ENCODE measurements at places on chromosomes 2 and 18.
A peak's percentile ranks its signal among the peaks of the same experiment; 100 is the strongest.

GRCh38 chr2:240921311-240921994 is 15.3 kb downstream of the CROCC2 start:
- no peaks in the 10 kb centered on the region for H3K36me3 ChIP-seq
- peak overlapping the region; percentile 99 for H3K27ac ChIP-seq
- peak overlapping the region; percentile 65 for H3K4me3 ChIP-seq
- H3K27me3 ChIP-seq, result peaks cover 2% of the 10 kb centered on the region
- DNase-seq, result peak; percentile 93
- peaks cover 18% of the 10 kb centered on the region for H3K4me1 ChIP-seq

DNA sequence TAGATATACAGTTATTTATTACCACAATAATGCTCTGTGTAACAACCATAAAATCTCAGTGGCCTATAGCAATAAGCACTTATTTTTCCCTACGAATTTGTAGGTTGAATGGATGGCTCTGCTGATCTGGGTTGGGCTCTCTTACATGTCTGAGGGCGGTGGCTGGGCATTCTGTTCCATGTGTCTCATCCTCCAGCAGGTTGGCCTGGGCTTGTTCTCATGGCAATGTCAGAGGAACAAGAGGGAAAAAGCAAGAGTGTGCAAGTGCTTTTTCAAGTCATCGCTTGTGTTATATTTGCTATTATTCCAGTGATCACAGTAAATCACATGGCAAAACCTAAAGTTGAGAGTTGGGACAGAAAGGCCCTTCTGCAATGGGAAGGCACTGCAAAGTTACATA is 30.4 kb upstream of the MYO3B start:
- no peak overlapping the region for H3K4me3 ChIP-seq
- H3K36me3 ChIP-seq, result no peaks in the 10 kb centered on the region
- DNase-seq, result no peak
- H3K27me3 ChIP-seq, result peaks cover 5% of the 10 kb centered on the region

GRCh38 chr2:241029599-241030332 is 31.3 kb downstream of the SNED1 start:
- no peaks in the 10 kb centered on the region for H3K4me1 ChIP-seq
- DNase-seq, result no peak
- H3K27ac ChIP-seq, result no peak overlapping the region
- H3K4me3 ChIP-seq, result no peak overlapping the region

DNA sequence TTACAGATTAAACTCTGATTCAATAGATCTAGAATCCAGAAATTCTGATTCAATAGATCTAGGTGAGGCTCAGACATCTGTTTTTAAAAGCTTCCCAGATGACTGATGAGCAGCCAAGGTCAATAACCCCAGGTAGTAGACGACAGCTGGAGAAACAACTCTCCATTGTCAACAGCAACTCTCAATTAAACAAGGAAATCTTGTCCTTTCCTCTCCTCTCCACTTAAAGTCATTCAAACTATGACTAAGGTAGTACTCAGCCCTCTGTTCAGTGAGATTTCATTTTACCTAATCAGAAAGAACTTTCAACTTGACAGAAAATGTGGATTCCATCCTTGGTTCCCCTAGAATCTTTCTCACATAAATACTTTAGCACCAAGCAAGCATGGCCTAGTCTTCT is 94.6 kb upstream of the SCG2 start:
- peak overlapping the region; percentile 1 for H3K4me3 ChIP-seq
- peaks cover 56% of the 10 kb centered on the region for H3K4me1 ChIP-seq
- DNase-seq, result peak; percentile 23
- H3K36me3 ChIP-seq, result peaks cover 6% of the 10 kb centered on the region
- H3K27me3 ChIP-seq, result no peaks in the 10 kb centered on the region

GRCh38 chr2:127277028-127277427 is 16.9 kb downstream of the ERCC3 start:
- peaks cover 4% of the 10 kb centered on the region for H3K4me1 ChIP-seq
- H3K27me3 ChIP-seq, result no peaks in the 10 kb centered on the region
- no peak overlapping the region for H3K4me3 ChIP-seq
- no peak for DNase-seq
- H3K27ac ChIP-seq, result no peak overlapping the region

DNA sequence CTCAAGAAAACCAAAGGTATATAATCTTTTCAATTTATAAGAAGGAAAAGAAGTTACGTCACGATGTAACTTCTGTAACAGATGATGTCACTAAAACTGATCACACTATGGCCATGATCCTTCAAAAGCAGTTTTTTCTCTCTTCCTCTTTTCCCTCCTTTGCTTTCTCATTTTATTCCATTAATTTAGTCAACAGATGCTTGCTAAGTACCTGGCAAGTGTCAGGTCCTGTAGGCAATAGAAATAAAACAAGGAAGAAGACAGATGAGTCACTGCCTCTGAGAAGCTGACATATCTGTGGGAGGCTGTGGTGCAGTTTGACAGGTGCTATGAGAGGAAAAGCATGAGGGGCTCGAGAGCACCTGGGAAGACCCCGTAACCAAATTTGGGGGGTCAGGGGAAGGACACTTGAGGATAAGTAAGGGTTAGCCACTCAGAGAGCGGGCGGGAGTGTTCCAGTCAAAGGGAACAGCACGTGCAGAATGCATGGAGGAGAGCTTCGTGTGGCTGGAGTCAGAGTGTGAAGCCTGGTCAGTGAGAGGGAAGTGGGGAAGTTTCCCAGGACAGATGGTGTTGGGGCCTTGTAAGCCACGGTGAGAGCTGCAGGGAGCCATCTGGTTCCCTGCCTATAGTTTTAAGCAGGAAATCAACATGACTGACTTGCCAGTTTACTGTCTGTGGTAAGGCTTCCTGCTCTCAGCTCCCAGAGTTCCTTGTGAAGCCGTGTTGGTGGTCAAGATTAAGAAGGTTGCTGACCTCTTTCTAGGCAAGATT is 198.8 kb upstream of the FOSL2 start:
- peaks cover 16% of the 10 kb centered on the region for H3K4me1 ChIP-seq
- H3K36me3 ChIP-seq, result 0 out of 2 replicates have a peak, but pooled peaks cover 5% of the 10 kb centered on the region
- DNase-seq, result no peak

- peaks cover 10% of the 10 kb centered on the region for H3K4me1 ChIP-seq
- H3K27me3 ChIP-seq, result no peaks in the 10 kb centered on the region
- no peak overlapping the region for H3K4me3 ChIP-seq
- no peak overlapping the region for H3K27ac ChIP-seq
- H3K36me3 ChIP-seq, result no peaks in the 10 kb centered on the region
Observed at GRCh38 chr2:9152975-9153642, 53.5 kb upstream of the ASAP2 start.

- peak overlapping the region; percentile 55 for H3K4me3 ChIP-seq
- DNase-seq, result no peak
- no peak overlapping the region for H3K27ac ChIP-seq
- H3K27me3 ChIP-seq, result peaks cover 24% of the 10 kb centered on the region
Observed at GRCh38 chr18:49652881-49653724, 91.2 kb downstream of the LIPG start.

DNA sequence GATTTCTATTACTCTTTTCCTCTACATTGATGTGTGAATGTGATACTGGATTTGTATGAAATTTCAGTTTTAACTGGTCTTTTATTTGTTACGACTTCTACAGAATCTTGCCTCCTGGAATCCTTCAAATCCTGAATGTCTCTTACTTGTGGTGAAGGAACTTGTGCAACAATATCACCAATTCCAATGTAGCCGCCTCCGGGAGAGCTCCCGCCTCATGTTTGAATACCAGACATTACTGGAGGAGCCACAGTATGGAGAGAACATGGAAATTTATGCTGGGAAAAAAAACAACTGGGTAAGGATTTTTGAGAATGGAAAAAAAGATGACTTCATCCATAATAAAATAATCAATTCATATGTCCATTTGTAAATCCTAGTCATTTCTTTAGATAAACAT is 134.6 kb downstream of the BABAM2 start:
- no peaks in the 10 kb centered on the region for H3K27me3 ChIP-seq
- peaks cover 2% of the 10 kb centered on the region for H3K4me1 ChIP-seq
- DNase-seq, result no peak
- H3K4me3 ChIP-seq, result no peak overlapping the region
- H3K27ac ChIP-seq, result no peak overlapping the region
